ENCODE measurements at places on chromosomes 4 and X.

- no peak for DNase-seq
These were observed 7.7 kb downstream of the OCIAD2 start for GRCh38 chr4:48898733-48899431.

DNA sequence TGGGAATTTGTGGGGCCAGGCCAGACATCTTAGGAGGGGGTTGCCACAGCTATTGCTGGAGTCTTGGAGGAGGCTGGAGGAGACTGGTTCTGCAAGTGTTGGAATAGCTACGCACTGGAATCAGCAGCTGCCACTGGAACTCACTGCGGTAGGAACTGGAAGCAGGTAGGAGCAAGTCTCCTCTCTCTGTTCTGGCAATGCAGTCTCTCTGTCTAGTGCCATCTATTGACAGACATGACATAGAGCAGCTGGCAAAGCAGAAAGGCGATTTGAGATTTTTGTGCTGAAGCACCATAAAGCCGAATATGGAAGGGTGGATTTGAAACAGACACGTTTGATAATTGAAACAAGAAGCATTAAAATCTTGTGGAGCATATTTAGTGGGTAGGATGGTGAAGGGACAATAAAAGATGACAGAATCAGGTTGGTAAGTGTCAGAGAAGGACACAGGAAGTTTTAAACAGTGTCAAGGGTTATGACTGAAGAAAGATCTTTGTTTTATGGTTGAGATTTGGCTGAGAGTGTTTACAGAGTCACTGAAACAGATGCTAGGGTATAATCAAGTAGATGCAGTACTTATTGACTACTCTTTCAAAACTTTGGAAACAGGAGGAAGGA, 23.5 kb upstream of the SYNPO2 start:
- DNase-seq: peak; percentile 75

- DNase-seq: no peak
These were observed 154.9 kb upstream of the CXXC4 start for GRCh38 chr4:104649631-104650030.

GRCh38 chr4:151389311-151389710, 19.7 kb upstream of the FHIP1A start:
- no peak for DNase-seq

DNA sequence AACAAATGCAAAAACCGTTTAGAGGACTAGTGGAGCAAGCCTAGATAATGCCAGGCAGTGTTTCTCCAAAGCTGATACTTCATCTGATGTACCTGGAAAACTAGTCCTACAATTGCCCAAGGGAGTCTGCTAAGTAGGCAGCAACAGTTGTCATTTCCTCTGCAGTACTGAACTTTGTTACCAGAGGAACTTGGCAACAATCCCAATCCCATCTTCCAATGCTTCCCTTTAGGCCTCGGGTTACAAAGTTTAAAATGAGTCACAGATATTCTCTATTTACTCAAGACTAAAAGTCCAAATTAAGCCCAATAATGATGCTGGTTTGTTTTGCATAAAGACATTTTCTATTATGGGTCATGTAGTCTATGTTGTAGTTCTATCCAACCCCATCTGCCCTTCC, 120.0 kb upstream of the GLRA2 start:
- DNase-seq: peak; percentile 3

DNA sequence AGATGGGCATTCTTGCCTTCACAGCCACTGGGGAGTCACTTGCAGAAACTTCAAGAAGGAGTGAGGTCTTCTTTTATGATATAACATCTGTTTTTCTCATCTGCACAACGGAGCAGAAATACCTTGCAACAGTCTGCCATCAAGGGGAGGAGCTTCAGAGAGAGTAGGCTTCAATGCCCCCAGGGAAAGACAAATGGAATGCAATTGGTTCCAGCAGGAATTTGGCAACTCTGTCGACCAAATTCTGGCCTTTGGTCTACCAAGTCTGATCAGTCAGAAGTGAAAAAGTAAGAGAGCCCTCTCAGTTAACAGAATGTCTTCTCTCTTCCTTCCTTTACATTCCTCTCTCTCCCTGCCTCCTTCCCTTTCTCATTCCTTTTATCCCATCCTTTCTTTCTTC, 229.3 kb downstream of the IDS start:
- DNase-seq: no peak

All from urothelium cell line (cell line).